ENCODE measurements at places on chromosomes 12 and 14. TPM values are rescaled to one million over a fixed set of nuclear protein-coding genes. Genes with fewer than 3 reads are reported as not detected.

Gene MGP
- total RNA-seq: not detected

Gene INSM2
- not detected for total RNA-seq

Gene KRT78
- not detected for total RNA-seq

Gene TBC1D30
- 10.7 TPM for total RNA-seq

Gene SLC6A13
- not detected for total RNA-seq

Gene NKX2-1
- total RNA-seq: not detected

Gene GPX2
- 84.3 TPM for total RNA-seq

Gene ABHD12B
- not detected for total RNA-seq

Gene SLC25A47
- not detected for total RNA-seq

Gene REP15
- not detected for total RNA-seq

Gene KRT3
- not detected for total RNA-seq

Gene CLMN
- 6.0 TPM for total RNA-seq

Gene NEK9
- total RNA-seq: 34.4 TPM

Gene FZD10
- total RNA-seq: not detected

Gene POLE
- 35.4 TPM for total RNA-seq

Gene ZNF219
- total RNA-seq: 26.5 TPM

Gene ACTR10
- total RNA-seq: 61.0 TPM

Gene NUP37
- total RNA-seq: 88.6 TPM

Gene GOLT1B
- total RNA-seq: 56.6 TPM

Gene PMCH
- not detected for total RNA-seq

Gene FAM186B
- 0.64 TPM for total RNA-seq

Gene CKB
- total RNA-seq: 25.2 TPM

Gene OR11H6
- not detected for total RNA-seq

Gene TAS2R19
- total RNA-seq: not detected

Gene LRIG3
- total RNA-seq: 16.5 TPM

Gene ABCC9
- not detected for total RNA-seq

Gene RNASE12
- total RNA-seq: not detected

Gene LRCOL1
- not detected for total RNA-seq

Gene SPTB
- total RNA-seq: not detected

Gene TSFM
- 49.0 TPM for total RNA-seq

Gene RIPK3
- not detected for total RNA-seq

Gene PCED1B
- not detected for total RNA-seq

Gene ABCD2
- total RNA-seq: not detected

Gene ARHGEF25
- 43.3 TPM for total RNA-seq

Gene C3AR1
- total RNA-seq: not detected

Gene GYS2
- total RNA-seq: not detected

Gene LRP1-AS
- not detected for total RNA-seq

Gene AVPR1A
- total RNA-seq: not detected

Gene CD163
- not detected for total RNA-seq

Gene KLRB1
- total RNA-seq: not detected

Gene GPR68
- total RNA-seq: not detected

Gene AJUBA
- total RNA-seq: 109 TPM

Gene TOMM20L
- total RNA-seq: not detected
